ENCODE measurements at places on chromosomes 5 and 9.

GRCh38 chr5:62413711-62414110 is 1.1 kb downstream of the IPO11 start:
- DNase-seq, result no peak

- DNase-seq, result no peak
These were observed 8.8 kb upstream of the TMEM171 start for GRCh38 chr5:73111536-73111935.

- DNase-seq, result no peak
These were observed 47.1 kb downstream of the MAPKAP1 start for GRCh38 chr9:125659954-125660353.

- DNase-seq, result no peak
These were observed 197.8 kb downstream of the DMAC1 start for GRCh38 chr9:7601739-7602138.

DNA sequence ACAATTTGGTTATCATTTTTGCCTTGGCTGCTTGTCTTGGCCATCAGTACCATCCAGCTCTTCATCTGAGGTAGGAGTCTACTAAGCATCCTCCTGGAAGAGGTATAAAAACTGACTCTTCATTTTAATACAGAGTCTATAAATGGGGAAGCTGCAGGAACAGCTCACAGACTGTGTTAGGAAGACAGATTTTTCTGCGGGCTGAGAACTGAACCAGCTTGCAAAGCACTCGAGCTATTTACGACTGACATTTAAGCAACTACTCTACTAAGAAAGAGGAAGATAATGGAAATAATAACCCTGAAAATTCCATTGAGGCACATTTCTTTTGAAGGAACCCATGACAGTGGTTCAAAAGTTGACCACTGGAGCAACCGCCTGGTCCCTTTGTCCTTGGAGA is 314.5 kb upstream of the RFX3 start:
- no peak for DNase-seq

- DNase-seq, result no peak
These were observed 63.5 kb upstream of the OSMR start for GRCh38 chr5:38782180-38782835.

DNA sequence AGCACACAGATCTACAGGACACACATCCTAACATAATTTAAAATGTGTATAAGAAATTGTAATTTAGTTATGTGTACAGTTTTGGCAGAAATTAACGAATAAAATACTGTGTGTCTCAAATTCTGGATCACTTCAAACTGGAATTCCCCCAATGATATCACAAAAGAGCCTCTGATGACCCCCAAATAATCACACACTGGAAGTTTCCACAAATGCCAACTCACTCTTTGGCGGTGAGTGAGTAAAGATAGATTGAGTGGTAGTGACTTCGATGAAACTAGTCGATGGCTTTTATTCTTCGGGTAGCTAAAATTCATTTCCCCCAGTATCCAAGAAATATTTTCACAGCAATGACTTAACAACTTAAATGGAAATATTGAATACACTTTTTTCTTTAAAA is 2.2 kb downstream of the ZNF366 start:
- DNase-seq, result no peak

DNA sequence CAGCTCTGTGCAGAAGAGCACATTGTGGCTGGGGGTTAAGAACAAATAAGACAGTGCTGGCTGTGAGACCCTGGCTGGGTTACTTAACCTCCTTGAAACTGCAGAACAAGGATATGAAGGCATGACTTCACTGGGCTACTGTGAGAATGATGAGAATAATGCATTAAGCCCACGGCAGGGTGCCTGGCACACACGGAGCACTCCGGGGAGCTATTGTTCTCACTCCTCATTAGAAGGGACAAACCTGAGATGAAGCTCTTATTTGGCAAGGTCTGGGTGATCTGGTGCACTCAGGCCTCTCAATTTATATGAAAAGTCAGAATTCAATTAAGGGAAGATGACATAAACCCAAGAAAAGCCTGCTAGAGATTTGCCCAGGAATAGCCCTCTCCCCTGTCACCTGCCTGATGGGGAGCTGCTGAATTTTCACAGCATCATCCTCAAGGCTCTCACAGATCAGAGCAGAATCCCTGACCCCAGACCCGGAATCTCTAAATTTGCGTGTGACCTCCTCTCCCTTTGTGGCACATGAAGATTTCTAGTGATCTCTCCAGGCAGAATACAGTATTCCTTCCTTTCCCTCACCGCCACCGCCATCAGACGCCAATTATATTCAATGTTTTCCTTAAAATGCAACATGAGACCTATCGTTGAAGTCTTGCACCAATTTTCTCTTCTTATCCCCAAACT is 102.1 kb downstream of the COL23A1 start:
- DNase-seq, result no peak

GRCh38 chr5:53008751-53009150 is 19.6 kb downstream of the ITGA2 start:
- no peak for DNase-seq

GRCh38 chr9:86763791-86764190 is 183.5 kb downstream of the GAS1 start:
- DNase-seq, result no peak

DNA sequence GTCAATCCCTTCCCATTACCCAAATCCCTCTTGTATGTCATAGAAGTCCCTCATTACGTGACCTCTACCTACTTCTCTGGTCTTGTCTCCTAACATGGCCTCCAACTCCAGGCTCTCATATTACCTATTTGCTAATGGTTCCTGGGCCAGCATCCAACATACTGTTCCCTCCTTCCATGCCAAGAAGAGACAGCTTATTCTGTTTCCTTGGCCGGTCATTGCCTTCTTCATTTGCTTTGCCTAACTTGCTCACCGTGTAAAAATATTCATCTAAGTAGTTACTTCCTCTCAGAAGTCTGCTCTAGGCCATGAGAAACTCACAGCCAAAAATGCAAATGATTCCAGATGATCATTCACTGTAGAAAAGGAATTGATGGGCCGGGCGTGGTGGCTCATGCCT is 8.9 kb upstream of the IL6ST start:
- no peak for DNase-seq
